Suprapubic skin (tissue), 4 donors: ENCODE measurements at places on chromosomes 6 and 20.

DNA sequence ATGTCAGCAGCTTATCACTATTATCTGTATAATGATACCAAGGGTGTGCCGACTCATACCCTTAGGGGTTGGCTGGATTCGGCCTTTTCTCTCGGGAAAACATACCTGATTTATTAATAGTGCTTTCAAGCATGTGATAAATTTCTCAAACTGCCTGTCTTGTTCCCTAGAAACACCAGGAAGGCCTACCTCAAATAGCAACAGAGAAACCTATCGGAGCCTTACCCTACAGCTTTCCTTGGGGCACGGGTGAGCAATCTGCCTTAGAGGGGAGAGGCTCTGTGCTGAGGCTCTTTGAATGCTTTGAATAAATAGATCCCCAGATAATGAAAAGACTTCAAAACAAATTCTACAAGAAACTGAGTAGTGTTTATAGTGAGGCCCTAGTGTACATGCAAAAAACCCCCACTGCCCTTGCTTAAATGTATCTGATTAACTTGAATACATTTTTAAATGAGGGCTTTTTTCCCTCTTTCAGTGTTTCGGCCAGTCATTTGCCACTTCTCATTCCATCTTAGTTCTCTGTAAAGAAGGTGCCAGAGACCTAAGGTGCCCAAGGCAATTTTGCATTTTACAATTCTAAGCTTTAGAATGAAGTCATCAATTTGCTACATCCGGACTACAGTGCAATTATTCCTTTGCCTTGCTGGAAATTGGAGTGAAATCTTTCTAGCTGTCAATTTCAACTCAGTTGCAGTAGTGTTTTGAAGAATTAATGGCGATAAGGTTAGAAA is 320.1 kb downstream of the ESR1 start:
- no peak for DNase-seq

DNA sequence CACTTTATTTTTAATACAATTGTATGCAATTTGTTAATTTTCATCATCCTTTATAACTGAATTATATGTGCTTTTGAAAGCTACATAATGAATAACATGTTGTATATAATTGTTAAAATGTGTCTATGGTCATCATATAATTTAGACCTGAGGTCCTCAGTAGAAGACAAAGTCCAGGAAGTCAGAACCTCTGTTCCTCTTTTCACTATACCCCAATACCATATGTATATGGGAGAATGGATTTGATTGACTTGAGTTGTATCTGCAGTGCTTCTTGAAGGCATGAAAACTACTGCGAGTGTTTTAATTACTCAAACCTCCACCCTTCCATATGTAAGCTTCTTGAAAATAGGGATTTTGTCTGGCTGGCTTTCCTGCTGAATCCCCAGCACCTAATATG is 140.7 kb upstream of the NEDD9 start:
- no peak for DNase-seq

- no peak for DNase-seq
Measured at GRCh38 chr6:63186970-63187369, 24.3 kb upstream of the FKBP1C start.

GRCh38 chr6:41997456-41997855 is 52.9 kb upstream of the TAF8 start:
- DNase-seq = no peak

DNA sequence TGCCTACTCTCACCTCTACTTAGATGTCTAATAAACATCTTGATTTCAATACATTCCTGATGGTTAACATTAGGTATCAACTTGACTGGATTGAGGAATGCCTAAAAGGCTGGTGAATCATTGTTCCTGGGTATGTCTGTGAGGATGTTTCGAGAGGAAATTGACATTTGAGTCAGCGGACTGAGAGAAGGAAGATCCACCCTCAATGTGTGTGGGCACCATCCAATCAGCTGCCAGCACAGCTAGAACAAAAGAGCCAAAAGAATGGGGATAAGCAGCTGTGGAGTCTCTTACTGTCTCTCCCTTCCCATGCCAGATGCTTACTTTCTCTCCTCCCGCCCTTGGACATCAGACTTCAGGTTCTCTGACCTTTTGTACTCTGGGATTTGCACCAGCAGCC is 128.6 kb upstream of the HS3ST5 start:
- DNase-seq = no peak

- no peak for DNase-seq
Measured at GRCh38 chr6:90072501-90072900, 178.2 kb downstream of the GJA10 start.

DNA sequence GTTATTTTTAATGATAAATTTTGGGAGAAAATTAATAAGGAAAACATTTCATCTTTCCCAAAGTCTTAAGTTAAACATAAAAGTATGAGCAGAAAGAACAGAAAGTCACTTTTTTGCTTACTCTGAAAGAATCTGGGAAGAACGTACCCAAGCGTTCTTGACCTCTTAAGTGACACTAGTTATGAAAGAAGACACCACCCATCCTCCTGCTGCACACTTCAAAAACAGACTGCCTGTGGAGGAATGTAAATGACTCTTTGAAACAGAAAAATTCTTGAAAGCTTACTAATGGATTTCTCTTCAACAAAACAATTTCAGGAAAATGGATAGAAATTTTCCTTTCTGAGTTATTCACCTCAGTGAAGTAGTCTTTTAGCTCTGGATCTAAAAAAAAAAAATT is 227.7 kb downstream of the MEI4 start:
- no peak for DNase-seq

DNA sequence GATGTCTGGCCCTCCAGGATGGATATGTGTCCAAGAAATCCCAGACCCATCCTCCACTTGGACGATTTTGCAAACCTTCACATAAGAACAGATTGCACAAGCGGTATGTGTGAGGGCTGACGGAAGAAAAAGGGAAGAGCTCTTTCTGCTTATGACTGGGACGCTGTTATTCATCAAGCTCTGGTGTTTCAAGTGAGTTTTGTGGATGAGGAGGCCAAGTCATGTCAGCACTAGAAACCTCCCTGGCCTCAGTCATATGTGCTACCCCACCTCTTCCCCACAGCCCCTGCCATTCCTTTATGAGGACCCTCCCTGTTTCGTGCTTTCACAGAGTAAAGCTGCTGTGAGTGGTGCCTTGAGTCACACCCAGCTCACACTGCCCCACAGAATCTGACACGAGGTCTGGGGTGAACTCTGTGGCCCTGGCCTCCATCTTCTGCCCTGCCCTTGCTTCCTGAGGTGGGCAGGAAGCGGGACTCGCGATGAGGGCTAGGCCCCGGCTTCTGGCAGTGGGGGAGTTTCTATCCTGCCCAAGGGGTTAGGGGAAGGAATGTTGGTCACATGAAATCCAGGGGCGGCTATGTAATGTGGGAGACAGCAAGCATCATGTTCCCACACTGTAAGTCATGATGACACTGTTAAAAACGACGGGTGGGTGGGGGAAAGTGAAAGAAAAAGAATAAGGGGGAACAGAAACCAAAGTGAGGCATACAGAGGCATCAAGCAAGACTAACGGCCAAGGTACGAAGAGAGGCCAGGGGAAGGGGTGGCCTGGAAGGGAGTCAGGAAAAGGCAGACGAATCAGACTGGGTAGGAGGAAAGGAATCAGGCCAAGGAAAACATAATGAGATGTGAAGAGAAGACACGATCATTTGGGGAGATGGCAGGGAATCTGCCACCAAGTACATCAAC is 78.1 kb downstream of the PRDM1 start:
- DNase-seq = peak; percentile 71

DNA sequence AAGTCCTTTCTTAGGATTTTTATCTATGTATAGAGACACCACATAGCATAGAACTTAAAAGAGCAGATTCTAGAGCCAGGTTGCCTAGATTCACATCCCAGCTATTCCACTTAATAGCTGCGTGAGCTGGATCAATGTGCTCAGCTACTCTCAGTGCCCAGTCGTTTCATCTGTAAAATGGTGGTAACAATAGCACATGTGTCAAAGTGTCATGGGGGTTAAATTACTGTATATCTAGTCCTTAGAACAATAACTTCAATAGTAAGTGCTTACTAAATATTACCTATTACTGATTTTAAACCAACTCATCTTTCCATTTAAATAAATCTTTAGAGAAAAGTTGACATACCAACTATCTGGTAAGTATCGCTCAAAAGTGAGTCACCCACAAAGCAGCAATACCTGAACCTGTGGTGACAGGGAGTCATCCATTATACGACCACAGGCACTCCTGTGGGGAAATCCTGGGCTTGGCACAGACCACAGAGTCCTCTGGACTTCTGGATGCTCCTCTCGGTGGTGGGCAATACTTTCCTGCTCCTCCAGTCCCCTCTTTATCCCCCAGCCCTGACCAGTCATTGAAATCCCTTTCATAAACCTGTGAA is 154.8 kb downstream of the PDSS2 start:
- no peak for DNase-seq

DNA sequence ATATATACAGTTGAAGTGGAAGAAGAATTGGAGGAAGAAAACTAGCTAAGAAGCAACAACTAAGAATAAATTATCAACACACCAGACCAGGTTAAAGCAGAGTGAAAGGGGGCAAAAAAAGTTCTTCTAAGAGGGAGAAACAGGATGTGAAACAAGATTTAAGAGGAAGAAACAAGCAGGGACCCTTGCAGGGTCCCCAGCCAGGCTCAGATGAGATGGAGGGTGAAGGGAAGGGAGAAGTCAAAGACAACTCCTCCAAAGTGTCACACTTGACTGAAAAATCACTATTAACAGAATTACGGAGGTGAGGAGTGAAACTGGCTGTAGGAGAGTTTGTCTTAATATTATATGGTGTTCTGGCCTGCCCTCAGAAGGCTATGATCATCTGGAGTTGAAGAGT is 65.4 kb downstream of the MTFR2 start:
- DNase-seq = no peak

DNA sequence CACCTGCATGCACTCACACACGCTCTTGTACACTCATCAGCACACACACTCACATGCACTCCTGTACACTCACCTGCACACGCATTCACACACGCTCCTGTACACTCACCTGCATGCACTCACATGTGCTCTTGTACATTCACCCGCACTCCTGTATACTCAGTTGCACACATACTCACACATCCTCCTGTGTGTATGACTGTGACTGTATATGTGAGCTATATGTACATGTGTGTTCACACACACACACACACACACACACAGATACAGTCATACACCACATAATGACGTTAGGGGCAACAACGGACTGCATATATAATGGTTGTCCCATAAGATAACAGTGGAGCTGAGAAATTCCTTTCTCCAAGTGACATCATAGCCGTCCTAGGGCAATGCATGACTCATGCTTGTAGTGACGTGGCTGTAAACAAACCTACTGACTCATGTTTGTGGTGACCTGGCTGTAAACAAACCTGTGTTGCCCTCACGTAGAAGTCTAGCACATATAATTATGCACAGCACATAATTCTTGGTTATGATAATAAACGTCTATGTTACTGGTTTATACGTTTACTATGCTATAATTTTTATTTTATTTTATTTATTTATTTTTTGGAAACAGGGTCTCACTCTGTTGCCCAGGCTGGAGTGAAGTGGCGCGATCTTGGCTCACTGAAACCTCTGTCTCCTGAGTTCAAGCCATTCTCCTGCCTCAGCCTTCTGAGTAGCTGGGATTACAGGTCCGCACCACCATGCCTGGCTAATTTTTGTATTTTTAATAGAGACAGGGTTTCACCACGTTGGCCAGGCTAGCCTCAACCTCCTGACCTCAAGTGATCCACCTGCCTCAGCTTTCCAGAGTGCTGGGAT is 22.8 kb upstream of the TAF4 start:
- no peak for DNase-seq

GRCh38 chr6:42269553-42269952 is 51.9 kb upstream of the MRPS10 start:
- no peak for DNase-seq

DNA sequence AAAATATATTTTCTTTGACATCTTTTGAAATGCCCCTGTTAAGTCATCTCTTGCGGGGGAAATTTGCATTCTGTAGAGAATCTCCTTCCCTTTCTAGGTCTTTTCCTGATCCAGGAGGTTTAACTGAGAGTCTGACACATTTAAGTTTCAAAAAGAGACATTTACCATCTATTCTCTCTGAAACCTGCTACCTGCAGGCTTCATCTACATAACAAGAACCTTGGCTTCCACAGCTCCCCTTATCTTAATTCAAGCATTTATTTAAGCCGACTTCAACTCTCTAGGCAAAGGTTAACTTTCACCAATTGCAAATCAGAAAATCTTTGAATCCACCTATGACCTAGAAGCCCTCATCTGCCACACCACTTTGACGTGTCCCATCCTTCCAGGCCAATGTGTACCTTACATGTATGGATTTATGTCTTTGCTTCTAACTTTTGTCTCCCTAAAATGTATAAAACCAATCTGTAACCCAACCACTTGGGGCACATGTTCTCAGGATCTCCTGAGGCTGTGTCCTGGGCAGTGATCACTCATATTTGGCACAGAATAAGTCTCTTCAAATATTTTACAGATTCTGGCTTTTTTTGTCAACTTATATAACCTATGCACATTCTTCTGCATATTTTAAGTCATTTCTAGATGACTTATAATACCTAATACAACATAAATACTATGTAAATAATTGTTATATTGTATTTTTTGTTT is 666.7 kb downstream of the UTRN start:
- no peak for DNase-seq

GRCh38 chr6:137443901-137444300 is 50.3 kb downstream of the OLIG3 start:
- no peak for DNase-seq

GRCh38 chr6:14645841-14646240 is 528.3 kb downstream of the CD83 start:
- no peak for DNase-seq

DNA sequence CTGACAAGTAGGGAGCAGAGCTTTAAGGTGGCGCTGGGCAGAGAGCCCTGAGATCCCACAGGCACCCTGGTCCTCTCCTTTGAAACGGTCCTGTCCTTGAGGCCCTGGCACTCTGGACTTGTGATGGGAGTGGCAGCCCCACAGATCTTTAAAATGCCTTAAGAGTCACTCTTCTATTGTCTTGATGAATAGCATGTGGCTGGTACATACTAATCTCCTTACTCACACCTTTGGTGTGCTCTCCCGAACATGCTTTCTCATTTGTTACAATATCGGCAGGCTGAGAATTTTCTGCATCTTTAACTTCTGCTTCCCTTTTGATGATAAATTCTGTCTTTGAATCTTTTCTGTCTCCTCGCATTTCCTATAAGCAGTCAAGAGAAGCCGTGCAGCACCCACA is 333.8 kb downstream of the TFAP2A start:
- DNase-seq = no peak

DNA sequence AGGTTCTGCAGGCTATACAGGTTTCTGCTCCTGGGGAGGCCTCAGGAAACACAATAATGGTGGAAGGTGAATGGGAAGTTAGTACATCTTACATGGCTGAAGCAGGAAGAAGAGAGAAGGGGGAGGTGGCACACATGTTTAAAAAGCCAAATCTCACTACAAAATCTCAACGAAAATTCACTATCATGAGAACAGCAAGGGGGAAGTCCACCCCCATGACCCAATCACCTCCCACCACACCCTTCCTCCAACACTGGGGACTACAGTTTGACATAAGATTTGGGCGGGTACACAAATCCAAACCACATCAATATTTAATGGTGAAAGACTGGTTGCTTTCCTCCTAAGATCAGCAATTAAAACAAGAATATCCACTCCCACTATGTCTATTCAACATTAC is 13.8 kb upstream of the POLR1H start:
- DNase-seq = no peak
